Urothelium cell line (cell line): ENCODE measurements at places on chromosomes 12 and 14.

GRCh38 chr12:94174576-94174975, 26.2 kb downstream of the PLXNC1 start:
- no peak for DNase-seq

DNA sequence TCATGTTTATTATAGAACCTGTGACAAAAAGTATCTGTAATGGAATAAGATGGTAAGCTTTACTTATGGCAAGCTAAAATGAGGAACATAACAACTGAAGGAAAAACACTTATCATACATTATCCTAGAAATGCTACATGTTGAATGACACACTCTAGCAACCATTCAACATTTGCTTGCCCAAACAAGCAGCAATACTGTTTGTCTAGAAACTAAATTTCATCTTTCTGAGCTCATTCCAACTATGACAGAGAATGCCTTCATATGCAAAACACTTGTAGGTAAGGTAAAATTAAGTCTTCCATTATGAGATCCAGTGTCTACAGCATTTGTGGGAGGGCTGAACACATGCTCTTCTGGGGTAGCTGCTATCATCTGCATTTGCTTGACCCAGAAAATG, 108.1 kb downstream of the MDGA2 start:
- no peak for DNase-seq

GRCh38 chr14:71452987-71453386, 479.2 kb upstream of the RGS6 start:
- no peak for DNase-seq

- DNase-seq: no peak
These were observed 3.0 kb downstream of the ANKRD9 start for GRCh38 chr14:102506626-102506925.

GRCh38 chr12:110254971-110255540, 26.0 kb upstream of the ATP2A2 start:
- no peak for DNase-seq

DNA sequence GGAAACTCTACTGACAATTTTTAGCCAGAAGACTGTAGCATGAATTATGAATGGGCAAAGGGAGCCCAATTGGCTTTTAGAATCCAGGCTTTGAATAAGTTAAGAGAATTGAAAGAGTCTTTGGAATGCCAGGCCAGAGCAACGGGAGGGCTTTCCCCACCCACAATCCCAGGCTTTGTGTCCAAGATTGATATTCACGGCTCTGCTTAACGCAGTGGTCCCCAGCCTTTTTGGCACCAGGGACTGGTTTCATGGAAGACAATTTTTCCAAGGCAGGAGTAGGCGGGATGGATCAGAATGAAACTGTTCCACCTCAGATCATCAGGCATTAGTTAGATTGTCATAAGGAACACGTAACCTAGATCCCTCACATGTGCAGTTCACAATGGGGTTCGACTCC, 79.6 kb downstream of the EPS8 start:
- DNase-seq: no peak

DNA sequence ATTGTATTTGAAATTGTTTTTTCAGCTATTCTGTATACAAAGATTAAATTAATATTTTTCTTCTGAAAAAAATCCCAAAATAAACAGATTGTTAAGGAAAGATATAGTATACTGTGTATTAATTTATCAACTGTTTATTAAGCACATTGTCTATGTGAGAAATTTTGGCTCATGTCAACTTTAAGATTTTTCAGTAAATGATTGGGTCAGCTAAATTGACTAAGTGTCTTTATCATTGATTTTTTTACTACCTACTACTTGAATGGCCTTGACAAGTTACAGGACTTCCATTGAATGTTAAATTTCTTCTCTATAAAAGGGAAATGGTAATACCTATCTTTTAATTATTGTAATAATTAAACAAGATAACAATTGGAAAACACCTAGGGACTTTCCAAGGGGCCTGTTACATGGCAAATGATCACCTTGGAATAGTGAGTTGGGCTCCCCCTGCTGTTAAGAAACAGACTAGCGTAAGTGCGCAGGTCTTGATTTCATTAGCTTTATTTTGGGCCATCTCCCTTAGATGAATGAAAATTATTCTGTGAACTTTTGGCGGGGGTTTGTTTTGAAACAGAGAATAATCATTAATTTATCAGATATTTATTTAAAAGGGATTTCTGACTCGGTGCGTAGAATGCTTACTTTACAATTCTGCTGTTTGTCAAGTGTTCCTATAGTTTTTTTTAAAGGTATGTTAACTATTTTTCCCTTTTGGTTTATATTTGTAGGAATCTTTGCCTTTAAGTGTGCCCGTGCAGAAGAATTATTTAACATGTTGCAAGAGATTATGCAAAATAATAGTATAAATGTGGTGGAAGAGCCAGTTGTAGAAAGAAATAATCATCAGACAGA, 14.5 kb upstream of the CCT2 start:
- peak; percentile 28 for DNase-seq

DNA sequence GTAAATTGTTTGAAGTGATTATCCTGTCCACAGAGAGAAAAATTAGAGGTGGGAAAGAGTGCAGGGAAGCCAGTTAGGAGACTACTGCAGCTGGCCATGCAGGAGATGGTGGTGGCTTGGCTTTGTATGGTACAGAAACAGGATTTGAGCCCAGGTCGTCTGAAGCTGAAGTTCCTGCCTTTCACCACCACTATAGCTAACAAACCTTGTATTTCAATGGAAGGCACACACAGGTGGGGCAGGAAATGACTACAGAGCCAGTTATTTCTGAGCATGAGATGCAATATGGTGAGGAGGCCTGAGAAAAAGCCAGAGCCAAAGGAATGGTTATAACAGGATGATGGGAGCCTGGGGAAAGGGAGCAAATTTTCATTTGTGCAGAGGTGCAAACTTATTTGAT, 103.9 kb downstream of the BTG1 start:
- DNase-seq: no peak

DNA sequence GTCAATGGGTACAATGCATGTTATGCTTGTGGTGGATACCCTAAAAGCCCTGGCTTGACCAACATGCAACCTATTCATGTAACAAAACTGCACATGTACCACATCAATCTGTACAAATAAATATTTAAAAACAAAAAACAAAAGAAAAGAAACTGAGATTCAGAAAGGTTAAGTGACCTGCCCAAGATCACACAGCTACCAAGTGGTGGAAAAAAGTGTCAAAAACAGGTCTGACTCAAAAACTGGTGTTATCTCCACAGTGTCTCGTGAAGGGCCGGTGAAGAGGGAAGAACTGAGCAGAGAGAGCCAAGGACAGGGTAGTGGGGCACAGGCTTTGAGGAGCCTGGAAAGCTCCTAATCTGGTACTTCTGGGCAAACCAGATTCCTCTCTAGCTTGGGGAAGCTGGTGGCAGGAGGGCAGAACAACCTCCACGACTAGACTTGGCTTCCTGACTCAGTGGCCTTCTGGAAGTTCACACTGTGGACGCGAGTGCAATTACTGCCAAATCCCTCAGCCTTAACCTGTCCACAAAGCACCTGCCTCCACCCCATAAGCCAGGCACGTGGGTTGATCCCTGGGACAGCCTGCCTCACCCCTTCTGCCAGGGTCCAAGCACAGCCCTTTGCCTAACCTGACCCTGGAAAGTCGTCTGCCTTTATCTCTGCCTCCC, 15.6 kb downstream of the ZBTB39 start:
- DNase-seq: no peak

DNA sequence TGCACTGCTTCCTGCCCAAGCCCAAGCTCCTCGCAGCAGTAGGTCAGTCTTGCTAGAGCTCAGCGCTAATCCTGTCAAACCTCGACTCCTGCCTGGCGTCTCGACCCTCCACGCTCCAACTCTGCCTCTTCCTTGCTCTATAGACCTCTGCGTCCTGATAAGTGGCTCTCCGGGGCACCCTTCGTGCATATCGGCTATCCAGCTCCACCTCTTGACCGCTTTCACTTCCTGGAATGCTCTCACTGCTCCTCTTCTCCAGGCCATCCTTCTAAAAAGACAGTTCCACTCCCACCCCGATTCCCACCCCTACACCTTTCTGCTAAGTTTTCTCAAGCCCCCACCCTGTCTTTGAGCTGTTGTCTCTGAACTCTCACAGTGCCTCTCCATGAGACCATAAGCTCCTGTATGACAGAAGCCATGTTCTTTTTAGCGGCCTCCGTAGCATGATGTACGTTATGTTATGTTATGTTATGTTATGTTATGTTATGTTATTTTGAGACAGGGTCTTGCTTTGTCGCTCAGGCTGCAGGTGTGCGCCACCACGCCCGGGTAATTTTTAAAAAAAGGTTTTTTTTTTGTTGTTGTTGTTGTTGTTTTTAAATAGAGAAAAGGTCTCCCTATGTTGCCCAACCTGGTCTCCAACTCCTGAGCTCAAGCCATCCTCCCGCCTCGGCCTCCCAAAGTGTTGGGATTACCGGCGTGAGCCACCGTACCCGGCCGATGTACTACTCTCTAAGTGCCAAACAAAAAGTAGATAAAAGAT, 601 bp downstream of the COX14 start:
- DNase-seq: peak; percentile 38

GRCh38 chr14:71758229-71758951, 173.8 kb upstream of the RGS6 start:
- DNase-seq: no peak

DNA sequence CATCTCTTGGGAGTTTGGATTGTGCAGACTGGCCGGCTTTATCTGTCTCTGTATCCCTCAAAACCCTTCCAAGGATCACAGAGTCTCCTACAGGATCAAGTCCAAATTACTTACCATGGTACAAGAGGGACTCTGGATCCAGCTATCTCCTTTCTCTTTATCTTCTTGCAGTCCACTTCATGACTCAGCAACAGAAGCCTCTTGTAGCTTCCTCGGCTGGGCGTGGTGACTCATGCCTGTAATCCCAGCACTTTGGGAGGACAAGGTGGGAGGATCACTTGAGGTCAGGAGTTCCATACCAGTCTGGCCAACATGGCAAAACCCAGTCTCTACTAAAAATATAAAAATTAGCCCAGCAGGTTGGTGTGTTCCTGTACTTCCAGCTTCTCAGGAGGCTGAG, 189.7 kb downstream of the BCAT1 start:
- DNase-seq: no peak

- DNase-seq: no peak
These were observed 13.4 kb downstream of the EID3 start for GRCh38 chr12:104316936-104317335.

- DNase-seq: no peak
These were observed 154.6 kb upstream of the ALG10B start for GRCh38 chr12:38162013-38162412.

DNA sequence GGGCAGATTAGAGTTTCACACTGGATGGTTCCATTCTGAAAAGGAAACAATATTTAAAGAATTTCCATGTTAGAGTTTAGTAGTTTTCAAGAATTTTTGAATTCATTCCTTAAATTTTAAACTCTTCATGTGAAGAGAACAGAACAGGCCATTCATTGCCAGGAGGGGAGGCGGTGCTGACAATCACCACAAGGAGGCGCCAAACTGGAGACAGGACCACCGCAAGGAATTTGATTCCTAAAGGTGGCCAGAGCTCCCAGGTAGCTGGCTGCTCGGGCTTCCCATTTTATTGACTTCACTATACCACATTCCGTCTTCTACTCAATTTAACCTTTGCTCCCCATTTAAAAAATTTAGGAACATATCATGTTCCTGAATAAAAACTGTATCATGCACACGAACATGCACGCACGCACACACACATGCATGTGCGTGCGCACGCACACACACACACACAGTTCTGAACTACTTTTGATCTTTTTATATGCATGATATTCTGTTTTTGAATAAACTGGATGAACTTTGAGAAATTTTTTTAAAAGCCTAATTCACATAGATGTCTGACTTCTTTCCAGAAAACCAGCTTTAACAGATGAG, 101.2 kb downstream of the NELL2 start:
- peak; percentile 37 for DNase-seq

- no peak for DNase-seq
These were observed 13.8 kb downstream of the DTX1 start for GRCh38 chr12:113070117-113070906.

GRCh38 chr12:5010151-5010550, 33.5 kb upstream of the KCNA5 start:
- no peak for DNase-seq

DNA sequence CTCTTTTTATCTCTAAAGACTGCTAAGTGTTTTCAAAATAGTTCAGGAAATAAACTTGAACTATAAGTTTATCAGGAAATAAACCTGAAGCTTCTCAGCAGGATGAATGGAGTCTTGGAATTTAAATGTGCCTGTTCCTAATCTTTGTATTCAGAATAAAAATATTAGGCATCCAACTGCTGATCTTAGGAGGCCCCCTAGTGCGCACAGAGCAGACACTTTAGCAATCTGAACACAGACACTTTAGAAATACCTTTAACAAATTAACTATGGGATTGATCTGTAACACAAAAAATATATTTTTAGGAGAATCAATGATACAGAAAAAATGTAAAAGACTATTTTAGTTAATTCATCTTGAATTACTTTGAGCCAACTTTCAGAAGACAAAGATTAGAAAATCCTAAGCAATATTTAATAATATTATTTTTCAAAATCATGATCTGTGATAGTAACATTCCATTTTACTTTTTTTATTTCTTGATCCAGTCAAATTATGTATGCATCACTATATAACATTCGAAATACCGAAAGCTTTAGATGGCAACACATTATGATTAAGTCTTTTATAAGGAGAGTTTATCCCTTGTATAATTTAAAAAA, 80.9 kb downstream of the SLC41A2 start:
- DNase-seq: peak; percentile 5

GRCh38 chr14:60344751-60345150, 95.7 kb downstream of the PPM1A start:
- no peak for DNase-seq

DNA sequence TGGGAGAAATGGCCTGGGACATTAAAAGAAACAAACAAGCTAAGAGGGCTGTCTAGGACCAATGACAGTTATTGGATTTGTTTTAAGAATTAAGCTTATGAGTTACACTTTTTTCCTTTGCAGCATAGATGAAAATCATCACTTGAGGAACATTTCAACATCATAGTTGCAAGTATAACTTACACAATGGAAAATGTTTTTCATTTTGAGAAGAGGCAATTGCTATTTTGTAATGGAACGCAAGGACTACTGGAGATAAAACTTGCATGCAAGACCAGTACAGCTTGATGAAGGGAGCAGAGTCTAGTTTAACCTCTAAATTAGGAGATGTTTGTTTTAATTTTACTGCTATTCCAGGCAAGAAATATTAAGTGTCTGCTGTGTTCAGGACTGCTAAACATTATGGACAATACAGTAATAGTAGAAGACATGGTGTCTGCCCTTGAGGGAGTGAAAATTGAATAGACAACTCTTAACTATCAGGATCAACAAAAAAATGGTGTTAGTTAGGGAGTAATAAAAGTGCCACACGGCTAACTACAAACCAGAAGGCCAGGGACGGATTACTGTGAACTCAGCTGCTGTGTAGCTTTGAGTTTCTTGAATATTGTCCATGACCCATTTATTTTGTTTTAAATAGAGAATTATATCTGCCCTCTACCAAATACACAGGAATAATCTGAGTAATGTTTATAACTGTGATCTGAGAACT, 374.5 kb downstream of the RAD51B start:
- DNase-seq: no peak

GRCh38 chr14:71372411-71372838, 465.2 kb downstream of the PCNX1 start:
- DNase-seq: no peak

- no peak for DNase-seq
These were observed 25.7 kb downstream of the TRAF3 start for GRCh38 chr14:102802834-102803523.
